ENCODE measurements at places on chromosomes 4 and X.
A peak's percentile ranks its signal among the peaks of the same experiment; 100 is the strongest.

GRCh38 chrX:19958552-19959486 is 32.0 kb downstream of the BCLAF3 start:
- no peak for DNase-seq

DNA sequence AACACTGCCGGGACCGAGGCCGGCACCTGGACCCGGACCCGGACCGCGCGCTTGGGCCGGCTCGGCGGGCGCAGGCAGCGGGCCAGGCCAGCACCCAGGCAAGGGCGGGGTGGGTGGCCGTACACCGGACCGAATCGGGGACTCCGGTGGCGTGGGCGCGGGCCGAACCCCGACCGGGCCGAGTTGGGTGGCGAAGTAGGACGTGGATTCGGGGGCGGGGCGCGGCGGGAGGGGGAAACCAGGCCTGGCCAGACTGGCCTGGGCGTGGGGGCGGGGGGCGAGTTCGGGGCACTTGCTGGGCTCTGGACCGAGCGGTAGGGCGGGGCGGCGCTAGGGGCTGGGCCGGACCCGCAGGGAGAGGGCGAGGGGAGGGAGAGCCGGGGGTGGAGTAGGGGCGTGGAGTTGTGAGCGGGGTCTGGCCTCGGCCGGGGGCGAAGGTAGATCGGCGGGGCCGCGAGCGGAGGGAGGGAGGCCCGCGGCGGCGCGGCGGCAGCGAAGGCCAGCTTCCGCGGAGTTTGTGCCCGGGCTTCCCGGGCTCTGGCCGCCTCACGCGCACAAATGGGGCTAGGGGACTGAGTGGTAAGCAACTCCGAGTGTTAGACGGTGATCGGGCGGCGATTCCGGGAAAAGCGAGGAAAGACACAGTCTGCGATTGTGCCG is 1.8 kb upstream of the BCORL1 start:
- DNase-seq: peak; percentile 62

GRCh38 chrX:10518073-10518472 is 102.3 kb downstream of the MID1 start:
- no peak for DNase-seq

DNA sequence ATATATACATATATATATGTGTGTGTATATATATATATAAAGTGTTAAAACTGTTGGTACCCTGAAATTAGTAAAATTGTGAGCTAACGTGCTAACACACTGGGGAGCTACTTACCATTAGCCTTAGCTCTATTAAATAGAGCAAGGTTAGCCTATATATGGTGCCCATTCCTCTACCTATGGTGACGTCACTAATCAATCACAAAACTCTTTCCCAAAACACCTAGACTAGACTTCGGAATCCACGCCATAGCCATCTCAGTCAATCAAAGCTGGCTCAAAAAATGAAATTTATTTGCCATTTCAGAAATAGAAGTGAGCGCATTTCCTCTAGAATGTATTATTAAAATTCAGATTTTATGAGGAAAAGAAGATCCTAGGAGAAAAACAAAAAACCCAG is 229.0 kb upstream of the TENM3 start:
- DNase-seq: no peak

- DNase-seq: no peak
These were observed 67.9 kb downstream of the TNIP2 start for GRCh38 chr4:2688281-2688680.

- DNase-seq: no peak
These were observed 111.3 kb downstream of the ZNF674 start for GRCh38 chrX:46433892-46434291.

DNA sequence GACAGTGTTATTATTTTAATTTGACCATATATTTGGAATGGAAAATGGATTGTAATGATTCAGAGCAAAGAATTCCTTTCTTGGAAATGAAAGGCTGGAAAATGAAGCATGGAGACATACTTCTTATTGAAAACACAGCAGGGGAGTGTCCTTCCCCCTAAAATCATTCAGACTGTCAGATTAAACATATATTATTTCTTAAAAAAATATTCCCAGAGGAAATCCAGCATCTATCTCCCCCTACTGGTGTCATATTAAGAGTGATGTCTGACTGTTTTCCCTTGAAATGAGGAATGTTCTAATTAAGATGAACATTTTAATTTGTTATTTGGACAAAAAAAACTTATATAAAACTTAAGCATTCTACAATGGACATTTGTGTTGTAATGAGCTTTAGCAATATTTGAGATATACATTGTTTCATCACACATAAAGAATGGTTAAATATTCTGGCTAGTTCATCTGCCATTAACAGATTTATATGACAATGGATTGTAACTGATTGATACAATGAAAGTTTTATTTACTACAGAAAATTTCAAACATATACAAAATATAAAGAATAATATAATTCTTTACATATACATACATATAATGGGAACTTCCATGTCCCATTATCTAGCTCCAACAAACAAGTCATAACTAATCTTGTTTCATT is 264.6 kb downstream of the SPRY1 start:
- DNase-seq: no peak

GRCh38 chr4:40482985-40483647 is 146.5 kb downstream of the RBM47 start:
- no peak for DNase-seq

- DNase-seq: no peak
These were observed 31.7 kb downstream of the HSD17B11 start for GRCh38 chr4:87359258-87359657.

DNA sequence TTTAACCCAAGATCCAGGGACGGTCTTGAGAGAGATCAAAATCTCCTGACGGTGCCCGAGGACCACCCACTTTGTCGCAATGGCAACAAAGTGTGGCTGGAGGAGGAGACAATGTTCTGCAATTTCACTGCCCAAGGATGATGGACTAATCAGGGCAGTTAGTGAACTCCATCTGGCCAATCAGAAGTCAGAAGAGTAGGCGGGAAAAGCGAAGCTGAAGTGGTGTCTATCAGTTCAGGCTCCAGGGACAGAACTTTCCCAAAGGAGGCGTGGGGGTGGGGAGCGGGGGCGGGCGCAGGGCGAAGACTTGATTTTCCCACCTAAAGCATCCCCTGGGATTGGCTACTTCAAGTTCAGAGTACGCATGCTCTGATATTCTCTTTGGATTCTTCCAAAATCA is 25.6 kb downstream of the SPACA5B start:
- DNase-seq: no peak

GRCh38 chrX:50442426-50443116 is 28.1 kb downstream of the DGKK start:
- no peak for DNase-seq

GRCh38 chrX:19343085-19343534 is 617 bp upstream of the PDHA1 start:
- DNase-seq: no peak

DNA sequence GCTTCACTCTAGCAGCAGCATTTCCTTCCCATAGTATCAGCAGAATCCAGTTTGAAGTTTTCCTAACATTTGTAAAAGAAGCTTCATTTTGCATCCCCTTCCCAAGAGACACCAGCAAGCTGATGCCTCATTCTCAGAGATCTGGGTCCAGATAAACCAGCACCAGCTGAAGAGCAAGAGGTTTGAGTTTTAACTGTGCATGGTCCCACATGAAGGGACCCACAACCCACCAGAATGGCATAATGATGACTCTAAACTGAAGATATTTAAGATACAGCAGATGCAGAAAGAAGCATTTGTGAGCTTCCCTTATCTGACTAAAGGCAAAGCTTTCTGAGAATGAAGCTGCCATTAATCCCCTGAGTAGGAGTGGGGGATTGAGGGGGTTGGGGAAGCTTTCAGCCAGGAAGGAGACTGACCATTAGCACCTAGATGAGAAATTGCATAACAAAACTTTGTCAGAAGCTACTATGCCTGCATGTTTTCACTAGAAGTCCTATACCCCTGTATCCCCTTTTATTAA is 18.6 kb downstream of the NUDT6 start:
- no peak for DNase-seq

- no peak for DNase-seq
These were observed 240.0 kb downstream of the GPC3 start for GRCh38 chrX:133745349-133745748.

DNA sequence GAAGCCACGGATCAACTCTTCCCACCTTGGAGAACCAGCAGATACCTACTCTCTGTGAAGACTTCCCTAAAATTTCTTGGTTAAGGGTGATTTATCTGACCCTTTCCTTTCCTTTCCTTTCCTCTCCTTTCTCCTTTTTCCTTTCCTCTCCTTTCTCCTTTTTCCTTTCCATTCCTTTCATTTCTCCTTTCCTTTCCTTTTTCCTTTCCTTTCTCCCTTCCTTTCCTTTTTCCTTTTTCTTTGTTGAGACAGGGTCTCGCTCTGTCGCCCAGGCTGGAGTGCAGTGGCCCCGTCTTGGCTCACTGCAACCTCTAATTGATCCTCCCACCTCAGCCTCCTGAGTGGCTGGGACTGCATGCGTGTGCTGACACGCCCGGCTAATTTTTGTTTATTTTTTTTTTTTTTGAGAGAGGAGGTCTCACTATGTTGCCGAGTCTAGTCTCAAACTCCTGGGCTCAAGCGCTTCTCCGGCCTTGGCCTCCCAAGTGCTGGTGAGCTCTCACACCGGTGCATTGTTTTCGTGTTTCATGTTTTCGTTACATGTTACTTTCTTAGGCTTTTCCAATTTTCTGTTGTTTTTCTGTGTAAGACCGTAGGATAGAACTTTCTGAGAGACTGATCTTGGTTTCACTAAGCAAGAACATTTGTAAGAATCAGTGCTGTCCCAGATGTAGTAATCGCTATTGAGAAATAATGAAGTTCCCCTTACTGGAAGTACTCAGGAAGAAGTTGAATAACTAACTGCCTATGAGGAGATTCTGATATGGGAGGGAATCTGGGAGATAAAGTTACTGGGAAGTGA is 2.0 kb downstream of the TMEM165 start:
- DNase-seq: no peak

DNA sequence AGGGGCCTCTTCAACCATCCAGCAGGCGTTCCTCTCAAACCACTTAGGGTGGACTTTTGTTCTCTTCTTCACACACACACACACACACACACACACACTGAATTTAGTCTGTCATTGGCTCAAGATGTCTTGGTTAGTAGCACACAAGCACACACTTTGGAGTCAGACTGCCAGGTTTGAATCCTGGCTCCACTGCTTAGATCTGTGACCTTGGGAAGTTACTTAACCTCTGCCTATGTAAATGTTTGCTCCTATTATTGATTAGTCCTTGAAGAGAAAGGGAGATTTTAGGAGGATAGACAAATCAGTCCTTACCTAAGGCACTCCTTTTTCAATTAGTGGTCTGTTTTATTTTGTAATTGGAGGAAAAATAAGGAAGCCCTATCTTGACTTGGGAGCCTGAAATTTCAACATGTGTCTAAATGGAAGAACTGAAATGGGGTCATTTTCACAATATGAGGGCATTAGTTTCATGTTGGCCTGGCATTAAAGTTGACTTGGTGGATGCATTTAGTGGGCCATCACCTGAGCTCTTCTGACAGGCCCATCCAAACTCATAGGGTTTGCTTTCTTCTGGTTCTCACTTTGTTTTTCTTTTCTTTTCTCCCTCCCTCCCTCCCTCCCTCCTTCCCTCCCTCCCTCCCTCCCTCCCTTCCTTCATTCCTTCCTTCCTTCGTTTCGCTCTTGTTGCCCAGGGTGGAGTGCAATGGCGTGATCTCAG is 13.3 kb upstream of the TMEM131L start:
- DNase-seq: no peak

GRCh38 chrX:49290215-49290614 is 13.2 kb upstream of the GAGE10 start:
- no peak for DNase-seq

DNA sequence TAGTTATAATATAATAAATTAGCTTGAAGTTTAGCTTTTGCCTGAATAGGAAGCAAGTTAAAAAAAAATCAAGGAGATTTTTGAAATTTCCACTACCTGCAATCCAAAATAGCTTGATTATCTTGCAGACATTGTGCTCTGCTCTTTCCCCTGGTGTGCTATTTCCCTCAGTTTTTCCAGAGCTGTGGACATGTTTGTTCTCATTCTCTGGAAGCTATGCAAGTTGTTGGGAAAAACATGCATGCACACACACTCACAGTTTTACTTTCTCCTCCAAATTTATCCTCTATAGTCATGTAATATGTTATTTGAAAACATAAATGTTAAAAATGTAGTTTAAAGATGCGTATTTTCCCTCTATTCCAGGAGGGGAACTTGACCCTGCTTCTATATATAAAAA is 225.8 kb upstream of the ARSJ start:
- no peak for DNase-seq

All from liver (tissue), 10 donors.